HS-5 (cell line): ENCODE measurements at places on chromosomes 5 and 9.
A peak's percentile ranks its signal among the peaks of the same experiment; 100 is the strongest.

DNA sequence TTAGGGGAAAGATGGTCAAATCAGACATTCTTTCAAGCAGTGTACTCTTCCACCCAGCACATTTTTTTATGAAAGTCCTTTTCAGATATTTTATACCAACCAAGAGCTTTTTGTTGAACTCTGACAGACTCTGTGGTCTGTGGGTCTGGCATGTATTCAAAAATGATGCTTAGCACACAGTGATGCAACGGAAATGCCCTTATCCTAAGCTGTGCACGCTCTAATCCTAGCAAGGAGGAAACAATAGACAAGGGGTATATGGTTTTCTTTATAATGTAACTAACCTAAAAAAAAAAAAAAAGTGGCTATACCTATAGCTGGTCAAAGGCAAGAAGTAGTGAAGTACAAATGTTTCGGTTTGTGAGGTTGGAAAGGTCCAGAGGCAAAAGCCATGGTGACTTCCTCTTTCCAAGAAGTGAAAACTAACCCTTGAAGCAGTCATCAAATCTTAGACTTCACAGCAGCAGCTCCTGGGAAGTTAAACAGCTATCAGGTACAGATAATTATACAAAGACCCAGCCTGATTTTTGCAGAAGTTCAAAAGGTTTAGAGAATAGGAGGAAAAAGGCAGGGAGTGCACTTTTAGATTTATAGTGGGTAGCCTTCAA is 82.5 kb downstream of the SEMA6A start:
- peak; percentile 82 for DNase-seq

- no peak for DNase-seq
These were observed 68.1 kb downstream of the NIPBL start for GRCh38 chr5:36944607-36945225.

- no peak for DNase-seq
These were observed 85.5 kb downstream of the ELAVL2 start for GRCh38 chr9:23740531-23740930.

DNA sequence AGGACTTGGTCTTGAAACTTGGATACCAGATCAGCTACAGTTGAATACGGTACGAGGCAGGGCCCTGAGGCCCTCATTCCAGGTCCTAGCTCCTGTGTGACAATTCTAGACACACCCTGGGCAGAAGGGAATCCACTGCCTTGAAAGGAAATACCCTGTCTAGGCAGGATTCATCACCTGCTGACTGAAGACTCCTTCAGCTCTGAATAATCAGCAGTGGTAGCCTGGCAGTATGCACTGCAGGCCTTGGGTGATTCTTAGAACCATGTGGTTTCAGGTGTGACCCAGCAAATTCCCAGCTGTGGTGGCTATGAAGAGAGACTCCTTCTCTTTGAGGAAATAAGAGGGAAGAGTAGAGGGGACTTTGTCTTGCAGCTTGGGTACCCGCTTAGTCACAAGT is 17.2 kb upstream of the EFNA5 start:
- no peak for DNase-seq

DNA sequence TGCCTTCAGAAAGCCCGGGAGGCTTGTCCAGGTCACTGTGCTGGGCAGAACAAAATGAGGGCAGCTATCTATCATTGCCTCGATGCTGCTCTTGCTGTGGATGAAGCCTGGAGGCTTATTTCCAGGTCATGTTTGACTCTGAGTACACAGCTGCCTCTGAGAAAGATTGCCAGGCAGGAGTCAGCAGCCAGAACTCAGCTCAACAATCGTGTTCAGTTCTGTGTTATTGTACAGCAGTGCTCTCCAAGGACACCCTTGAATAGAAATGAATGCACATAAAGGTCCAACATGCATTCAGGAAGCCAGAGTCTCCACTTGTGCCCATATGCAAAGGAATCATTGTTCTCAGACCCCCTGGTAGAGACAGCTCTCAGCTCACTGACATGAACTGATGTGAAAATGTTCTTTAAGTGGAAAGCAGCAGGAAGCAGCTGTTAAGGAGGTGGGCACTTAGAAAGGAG is 61.7 kb upstream of the ZFR start:
- no peak for DNase-seq

GRCh38 chr5:88952344-88952743 is 69.4 kb upstream of the MEF2C start:
- DNase-seq: no peak

- no peak for DNase-seq
These were observed 10.4 kb upstream of the PPP2CA start for GRCh38 chr5:134236318-134236717.

- no peak for DNase-seq
These were observed 2.8 kb upstream of the GADD45G start for GRCh38 chr9:89601856-89602562.

- DNase-seq: no peak
These were observed 130.4 kb downstream of the ASTN2 start for GRCh38 chr9:117284414-117284813.

DNA sequence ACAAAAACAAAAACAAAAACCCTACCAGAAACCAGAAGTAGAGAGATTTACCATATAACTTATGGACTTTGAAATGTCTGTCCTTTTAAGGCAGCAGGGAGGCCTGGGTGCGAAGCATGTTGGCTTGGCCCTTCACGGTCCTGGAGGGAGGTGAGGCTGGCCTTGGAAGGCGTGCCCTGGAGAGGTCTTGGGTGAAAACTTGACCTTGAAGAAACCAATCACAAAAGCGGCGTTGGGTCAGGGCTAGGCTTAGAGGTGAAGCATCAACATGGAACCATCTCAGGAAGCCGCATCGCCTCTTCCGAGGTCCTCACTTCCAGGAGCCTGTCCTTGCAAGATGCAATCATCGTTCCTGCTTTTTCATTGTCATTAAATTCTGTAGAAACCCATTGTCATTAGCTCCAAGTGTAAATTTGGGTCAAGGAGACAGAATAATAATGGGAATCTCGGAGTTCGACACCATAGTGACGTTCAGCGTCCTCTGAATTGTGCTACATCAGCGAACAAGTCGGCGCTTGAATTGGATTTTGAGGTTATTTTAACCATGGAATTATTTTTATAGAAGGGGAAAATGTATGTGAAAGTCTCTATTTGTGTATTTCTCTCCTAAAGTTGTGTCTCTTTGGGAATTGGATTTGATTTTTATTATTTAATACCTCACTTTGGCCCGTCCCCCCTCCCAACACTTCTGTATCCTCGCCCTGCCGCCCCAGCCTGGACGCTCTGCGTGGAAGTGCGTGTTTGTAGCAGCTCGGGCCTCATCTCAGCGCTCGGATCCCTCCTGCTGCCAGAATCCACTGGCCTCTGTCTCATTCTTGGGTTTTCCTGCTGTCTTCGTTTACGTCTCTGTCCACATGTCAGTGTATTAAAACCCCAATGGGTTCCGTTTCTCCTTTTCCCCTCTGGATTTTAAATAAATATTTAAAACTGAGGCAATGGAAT is 11.1 kb upstream of the ORM1 start:
- no peak for DNase-seq

DNA sequence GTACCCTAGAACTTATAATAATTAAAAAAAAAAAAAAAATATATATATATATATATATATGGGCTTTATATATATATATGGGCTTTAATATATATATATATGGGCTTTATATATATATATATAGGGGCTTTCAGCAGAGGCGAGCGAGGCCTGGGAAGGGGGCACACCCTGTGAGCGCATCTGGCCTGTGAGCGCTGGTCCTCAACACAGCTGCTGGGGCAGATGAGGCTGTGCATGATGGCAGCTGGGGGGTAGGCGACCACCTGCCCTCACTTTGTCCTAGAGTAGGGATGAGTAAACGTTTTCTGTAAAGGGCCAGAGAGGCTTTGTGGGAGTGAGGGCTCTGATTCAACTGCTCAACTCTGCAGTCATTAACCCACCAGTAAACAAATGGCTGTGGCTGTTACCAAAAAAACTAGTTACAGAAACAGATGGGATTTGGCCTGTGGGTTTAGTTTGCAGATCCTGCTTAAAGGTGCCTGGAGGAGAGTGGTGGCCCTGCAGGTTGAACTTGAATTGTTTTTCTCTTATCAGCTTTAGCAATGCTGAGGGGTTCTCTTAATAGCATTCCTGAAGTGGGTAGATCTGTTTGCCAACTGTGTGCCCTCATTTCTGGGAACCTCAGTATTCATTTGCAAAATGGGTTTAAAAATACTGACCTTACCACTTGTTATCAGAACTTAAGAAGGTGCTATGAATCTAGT is 88.1 kb upstream of the EPB41L4B start:
- no peak for DNase-seq

- no peak for DNase-seq
These were observed 20.7 kb upstream of the ZNF782 start for GRCh38 chr9:96874947-96875460.

GRCh38 chr5:8683496-8683895 is 814.5 kb downstream of the MTRR start:
- no peak for DNase-seq

GRCh38 chr5:135034236-135034962 is 371 bp upstream of the PITX1 start:
- peak; percentile 19 for DNase-seq

GRCh38 chr9:84655447-84655846 is 14.1 kb upstream of the NTRK2 start:
- no peak for DNase-seq

- no peak for DNase-seq
These were observed 34.2 kb upstream of the SUB1 start for GRCh38 chr5:32551194-32551593.

GRCh38 chr5:93741136-93741811 is at the start of gene POU5F2:
TSS of gene POU5F2 (minus strand) at chr5:93741600. CDS start at chr5:93741563, 37 bp downstream.
- no peak for DNase-seq

DNA sequence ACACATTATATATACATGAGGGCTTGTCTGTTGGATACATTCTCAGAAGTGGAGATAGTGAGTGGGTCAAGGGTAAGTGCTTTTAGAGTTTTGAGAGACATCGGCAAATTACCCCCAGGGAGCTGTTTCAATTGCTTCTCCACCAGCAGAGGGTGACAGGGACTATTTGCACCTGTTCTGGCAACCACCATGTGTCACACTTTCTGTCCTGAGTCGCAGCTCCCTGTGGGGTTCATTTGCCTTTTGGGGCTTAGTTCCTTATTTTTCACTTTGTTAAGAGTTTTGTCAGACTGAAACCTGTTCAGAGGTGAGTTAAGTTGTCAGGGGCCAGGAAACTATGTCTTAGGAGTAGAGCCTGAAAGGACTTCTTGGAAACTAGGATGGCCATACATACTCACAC is 20.1 kb upstream of the SLC36A1 start:
- no peak for DNase-seq

DNA sequence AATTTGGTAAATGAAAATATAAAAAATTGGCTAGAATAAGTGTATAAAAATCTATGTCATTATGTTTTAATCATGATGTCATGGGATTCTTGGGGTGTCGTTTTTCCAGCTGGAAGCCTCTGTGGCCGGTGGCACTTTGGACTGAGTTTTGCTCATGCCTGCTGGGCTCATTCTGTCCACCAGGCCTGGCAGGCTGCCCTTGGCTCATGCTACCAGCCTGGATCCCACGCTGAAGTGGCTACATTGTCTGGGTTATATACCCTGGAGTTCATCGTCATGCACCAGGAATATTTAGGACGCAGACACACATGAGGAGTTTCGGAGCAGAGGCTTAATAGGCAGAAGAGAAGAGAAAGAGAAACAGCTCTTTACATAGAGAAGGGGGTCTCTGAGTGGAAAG is 1913.7 kb upstream of the WWC1 start:
- no peak for DNase-seq

- peak; percentile 92 for DNase-seq
These were observed 156.6 kb upstream of the DMRT1 start for GRCh38 chr9:684941-685340.

GRCh38 chr9:16145196-16145950 is 592.5 kb downstream of the CCDC171 start:
- no peak for DNase-seq
